AG20443 (cell line): ENCODE measurements at places on chromosomes 1 and 21.
A peak's percentile ranks its signal among the peaks of the same experiment; 100 is the strongest.

GRCh38 chr1:153397051-153397923 lies 6.4 kb upstream of the S100A8 start:
- no peak for DNase-seq

- no peak for DNase-seq
Observed at GRCh38 chr1:70455291-70455690, 44.2 kb downstream of the CTH start.

- peak; percentile 42 for DNase-seq
Observed at GRCh38 chr1:218294546-218294945, 9.5 kb downstream of the RRP15 start.

- DNase-seq = no peak
Observed at GRCh38 chr21:45120975-45121374, 46.6 kb downstream of the ADARB1 start.

DNA sequence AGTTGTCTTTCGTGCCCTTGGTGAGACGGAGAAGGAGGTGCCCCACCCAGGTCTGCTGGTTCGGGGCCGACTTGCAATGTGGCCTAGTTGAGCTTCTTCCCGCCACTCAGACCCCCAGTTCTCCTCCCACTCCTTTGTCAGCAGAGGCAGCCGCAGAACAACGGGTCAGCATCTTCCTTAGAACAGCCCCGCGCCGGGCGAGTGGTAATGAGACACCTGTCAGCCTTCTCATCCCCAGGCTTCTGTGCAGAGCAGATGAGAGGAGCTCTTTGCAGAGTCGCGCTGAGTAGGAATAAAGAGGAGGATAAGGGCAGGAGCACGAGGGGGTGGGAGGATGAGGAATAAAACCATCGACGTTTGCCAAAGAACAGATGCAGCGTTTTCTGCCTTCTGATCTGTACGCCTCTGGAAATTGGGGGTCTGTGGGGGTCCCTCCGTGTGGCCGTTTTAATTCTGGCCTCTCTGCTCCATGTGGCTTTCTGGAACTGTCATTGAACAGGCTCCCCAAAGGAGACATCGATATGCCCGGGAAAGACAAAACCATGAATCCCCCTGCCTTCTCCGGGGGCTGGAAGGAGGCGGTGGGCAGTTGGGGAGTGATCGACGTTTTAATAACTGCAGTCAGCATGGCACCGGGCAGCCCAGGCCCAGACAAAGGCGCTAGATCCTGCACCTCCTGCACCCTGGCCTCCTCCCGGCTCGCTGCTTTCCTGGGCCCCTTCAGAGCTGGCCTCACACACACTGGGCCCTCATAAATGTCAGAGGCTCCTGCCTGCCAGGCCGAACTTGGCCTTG lies 27.5 kb upstream of the IGSF21 start:
- DNase-seq = no peak

DNA sequence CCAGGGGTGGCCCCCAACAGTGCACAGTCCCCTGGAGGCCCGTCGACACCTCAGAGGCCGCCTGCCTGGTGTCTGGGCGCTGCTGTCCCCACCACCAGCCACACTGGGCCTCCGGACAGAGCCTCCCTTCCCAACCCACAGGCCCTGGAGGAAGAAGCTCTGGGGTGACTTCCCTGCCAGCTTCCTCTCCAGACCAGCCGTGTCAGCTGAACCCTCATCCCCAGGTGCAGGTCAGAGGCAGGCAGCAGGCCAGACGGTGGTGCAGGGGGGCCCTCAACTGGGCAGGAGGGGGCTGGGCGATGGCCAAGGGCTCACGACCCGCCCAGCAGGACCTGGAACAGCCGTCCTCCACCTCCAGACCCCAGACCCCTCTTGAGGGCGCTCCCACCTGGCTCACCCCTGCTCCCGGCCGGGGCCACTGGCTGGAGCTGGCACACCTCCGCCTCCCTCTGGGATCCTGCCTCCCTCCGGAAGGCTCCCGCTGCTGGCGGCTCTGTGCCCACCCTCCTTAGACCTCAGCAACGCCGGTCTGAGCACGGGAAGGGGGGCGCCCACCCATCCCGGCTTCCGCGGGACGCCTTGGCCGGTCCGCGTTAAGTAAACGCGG lies 520 bp downstream of the TNFRSF18 start:
- no peak for DNase-seq

DNA sequence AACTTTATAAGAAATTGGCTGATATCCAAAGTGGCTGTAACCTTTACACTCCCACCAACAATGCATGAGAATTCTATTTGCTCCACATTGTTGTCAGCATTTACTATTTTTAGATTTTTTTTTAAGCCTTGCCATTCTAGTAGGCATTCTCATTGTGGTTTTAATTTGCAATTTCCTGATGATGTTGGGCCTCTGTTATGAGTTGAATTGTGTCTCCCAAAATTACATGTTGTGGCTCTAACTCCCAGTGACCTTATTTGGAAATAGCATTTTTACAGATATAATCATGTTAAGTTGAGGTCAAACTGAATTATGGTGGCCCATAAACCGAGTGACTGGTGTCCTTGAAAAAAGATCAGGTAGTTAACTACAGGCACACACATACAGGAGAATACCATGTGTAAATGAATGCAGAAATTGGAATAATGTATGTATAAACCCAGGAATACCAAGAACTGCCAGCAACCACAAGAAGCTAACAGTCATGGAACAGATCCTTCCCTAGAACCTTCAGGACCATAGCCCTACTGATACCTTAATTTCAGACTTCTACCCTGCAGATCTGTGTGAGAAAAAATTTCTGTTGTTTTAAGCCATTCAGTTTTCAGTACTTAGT lies 348.8 kb upstream of the DAB1 start:
- DNase-seq = no peak

DNA sequence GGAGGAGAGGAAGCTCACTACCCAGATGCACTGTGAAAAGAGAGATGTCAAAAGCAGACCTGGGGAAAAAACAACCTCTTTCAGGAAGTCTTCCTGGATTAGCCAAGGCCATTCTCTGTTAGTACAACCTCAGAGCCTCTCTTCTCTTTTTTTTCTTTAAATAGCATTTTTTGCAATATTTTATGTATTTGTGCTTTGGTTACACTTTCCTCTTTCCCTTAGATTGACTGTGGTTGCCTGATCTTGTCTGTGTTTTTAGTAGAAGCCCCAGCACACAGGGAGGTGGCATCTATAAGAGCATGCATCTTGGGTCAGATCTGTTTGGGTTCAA lies 18.8 kb downstream of the SLC26A9 start:
- no peak for DNase-seq

DNA sequence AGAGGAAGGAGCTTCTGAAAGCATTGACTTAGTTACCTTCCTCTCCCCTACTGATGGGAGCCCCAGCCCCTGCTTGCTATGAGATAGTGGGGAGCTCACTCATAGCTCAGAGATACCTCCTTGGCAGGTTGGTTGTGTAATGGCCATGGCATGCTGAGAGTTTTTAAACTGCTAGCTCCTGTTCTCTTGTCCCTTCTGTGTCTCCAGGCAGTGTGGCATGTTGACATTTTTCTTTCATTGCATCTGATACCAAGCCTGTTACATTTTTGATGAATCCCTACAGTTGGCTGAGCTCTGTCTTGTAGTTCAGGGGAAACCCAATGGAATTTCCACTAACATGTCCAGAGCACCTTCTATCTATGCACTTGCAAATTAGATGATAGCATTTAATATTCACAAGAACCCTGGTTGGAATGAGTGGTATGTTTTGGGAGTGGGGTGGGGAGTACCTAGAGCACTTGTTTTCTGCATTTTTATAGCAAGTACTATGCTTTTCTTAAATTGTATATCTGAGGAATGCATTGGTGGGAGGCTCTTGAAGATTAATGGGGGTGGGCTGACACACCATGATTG lies 39.1 kb upstream of the EFCAB14 start:
- DNase-seq = no peak

DNA sequence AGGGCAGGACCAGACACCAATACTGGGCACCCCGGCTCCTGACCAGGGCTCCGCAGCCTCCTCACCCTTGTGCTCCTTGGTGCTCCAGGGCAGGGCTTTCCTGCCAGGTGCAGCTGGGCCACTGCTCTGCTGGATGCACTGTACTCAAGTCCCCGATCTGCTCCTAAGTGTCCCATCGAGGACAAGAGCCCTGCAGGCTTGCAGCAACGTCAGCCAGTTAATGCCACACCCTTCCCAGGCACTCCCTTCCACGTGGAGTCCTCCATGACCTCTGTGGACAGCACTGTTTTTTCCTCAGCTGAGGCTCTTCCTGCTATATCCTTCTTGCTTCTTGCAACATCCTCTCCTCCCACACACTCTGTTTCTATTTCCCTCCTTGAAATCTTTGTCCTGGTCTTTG lies 94.0 kb upstream of the NGF start:
- DNase-seq = peak; percentile 64

DNA sequence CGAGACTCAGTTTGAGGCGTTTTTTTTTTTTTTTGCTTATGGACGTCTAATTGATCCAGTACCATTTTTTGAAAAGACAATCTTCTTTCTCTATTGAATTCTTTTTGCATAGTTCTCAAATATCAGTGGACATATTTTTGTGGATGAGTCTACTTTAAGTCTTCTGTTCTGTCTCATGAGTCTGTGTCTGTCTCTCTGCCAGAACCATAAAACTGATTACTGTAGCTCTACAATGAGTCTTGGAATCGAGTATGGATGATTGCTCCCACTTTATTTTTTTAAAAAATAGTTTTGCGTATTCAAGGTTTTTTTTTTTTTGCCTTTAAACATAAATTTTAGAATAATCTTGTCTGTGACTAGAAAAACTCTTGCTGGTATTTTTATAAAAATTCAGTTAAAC lies 323.5 kb downstream of the ZNF326 start:
- DNase-seq = no peak

DNA sequence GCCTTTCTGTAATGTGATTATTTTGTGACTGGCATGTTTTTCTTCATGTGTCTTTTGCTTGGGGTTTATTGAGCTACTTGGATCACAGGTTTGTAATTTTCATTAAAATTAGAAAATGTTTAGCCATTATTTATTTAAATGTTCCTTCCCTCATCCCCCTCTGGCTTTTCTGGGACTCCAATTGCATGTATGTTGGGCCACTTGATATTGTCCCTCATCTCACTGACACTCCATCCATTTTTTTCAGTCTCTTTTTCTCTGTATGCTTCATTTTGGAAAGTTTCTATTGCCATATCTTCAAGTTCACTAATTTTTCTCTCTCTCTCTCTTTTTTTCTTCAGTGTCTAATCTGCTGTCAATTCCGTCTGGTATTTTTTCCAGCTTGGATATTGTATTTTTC lies 390.1 kb downstream of the PRDM2 start:
- DNase-seq = no peak

DNA sequence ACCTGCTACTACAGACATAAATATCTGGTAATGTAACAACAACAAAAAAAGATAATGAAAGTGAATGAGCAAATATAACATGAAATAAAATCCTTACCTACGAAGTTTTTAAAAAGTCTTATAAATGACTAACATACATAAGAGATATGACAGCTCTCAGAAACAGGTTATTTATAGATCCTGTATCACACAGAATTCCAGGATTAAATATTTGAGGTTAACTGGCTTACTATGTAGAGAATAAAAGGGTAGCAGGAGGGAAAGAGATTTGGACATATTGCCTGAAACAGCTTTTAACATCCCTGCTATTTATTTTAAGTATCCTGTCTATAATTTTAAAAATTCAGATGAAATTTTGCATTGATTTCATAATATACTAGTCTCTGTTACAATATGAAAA lies 16.3 kb downstream of the MYSM1 start:
- DNase-seq = no peak

GRCh38 chr1:78070758-78071157 lies 25.0 kb downstream of the GIPC2 start:
- peak; percentile 60 for DNase-seq

DNA sequence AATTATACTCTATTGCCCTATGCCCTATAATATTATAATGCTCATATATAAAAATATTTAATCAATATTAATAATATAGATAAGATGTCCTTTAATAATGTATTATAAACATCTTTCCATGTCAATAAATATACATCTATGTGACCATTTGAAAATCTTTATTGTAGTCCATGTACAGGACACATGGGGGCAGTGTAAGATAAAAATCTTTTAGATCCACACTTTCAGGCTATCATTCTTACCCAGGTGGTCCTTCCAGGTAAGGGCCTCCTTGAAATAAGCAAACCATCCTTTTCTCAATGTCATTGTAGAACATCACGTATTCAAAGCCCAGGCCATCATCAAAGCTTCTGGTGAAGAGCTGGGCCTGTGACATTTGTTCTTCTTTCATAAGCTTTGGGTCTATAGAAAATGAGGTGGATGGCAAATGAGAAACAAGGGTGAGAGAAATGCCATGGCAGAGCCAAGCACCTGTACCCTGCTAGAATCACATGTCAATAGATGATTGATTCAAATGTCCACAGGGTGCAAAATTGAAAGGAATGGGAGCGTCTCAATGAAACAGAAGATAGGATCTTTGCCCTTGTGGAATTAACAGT lies 20.2 kb downstream of the THEM4 start:
- DNase-seq = no peak

GRCh38 chr1:53755874-53756273 lies 16.9 kb upstream of the GLIS1 start:
- no peak for DNase-seq

- DNase-seq = no peak
Observed at GRCh38 chr1:170230323-170230722, 84.6 kb downstream of the NTMT2 start.

DNA sequence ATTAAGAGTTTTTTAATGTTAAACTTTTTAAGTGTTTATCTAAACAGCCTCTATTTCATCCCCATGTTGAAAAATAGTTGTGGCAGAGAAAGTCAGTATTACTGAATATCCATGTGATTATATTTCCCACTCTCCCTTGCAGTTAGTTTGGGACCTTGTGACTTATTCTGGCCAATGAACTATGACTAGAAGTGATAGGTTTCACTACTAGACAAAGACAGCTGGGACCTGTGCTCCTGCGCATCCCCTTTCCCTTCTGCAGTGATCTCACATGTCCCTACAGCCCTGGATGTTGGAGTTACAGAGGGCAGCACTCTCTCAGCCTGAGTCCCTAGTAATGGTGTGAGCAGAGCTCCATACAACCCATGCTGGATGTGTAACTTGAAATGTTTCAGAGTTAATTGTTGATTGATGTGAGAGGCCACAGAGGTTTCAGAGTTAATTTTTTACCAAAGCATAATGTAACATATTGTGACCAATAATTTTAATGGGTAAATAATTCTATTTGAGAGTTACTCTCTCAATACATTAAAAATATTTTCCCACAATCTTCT lies 18.7 kb upstream of the SAMD13 start:
- no peak for DNase-seq

- DNase-seq = no peak
Observed at GRCh38 chr1:155043793-155044192, 7.3 kb upstream of the ADAM15 start.

GRCh38 chr1:113271039-113271438 lies 119.3 kb upstream of the MAGI3 start:
- DNase-seq = no peak

DNA sequence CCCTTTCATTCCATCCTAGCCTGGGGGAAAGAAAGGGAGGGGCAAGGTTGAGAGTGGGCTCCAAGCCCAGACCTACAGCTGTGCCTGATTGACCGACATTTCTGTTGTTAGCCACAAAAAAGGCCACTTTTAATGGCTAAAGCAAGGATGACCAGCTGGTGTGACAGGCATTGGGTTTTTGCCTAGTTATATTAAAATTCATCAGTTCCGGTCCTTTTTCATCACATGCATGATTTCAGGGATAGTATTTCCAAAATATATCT lies 192.3 kb downstream of the ZNF326 start:
- DNase-seq = no peak
